ENCODE measurements at places on chromosomes 7 and 10. TPM values are rescaled to one million over a fixed set of nuclear protein-coding genes. Genes with fewer than 3 reads are reported as not detected.

ZNF22 gene
- 10.9 TPM for total RNA-seq

DNA sequence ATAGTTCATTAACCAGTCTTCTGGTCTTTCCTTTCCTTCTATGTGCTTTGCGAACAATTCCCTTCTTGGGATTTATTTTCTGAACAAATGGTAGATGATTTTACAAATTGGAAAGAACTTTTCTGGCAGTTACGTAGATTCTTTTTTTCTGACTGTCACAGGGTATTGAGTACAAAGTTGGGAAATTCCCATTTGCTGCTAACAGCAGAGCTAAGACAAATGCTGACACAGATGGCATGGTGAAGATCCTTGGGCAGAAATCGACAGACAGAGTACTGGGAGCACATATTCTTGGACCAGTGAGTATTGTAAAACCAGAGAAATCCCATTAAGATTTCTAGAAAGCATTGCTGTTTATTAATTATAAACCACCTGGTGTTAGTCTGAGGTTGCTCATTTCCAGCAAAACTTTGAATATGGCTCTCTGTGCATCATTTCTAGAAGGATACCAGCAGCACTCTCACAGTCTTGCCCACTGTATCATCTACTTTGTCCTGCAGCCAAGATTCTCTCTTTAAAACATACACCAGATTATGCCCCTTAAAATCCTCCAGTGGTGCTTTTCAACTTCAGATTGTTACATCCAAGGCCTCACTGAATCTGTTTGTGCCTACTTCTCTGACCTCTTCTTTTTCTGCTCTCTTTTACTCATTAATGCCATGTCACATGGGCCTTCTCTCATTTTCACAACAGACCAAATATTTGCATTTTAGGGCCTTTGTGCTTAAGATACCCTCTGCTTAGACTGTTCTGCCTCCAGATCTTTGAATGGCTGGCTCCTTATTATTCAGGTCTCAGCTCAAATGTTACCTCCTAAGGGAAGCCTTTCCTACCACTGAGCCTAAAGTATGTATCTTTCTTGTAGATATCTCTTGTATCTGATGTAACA lies 27.0 kb downstream of the DLD start:
- no peaks in the 10 kb centered on the region for H3K27me3 ChIP-seq
- peaks cover 38% of the 10 kb centered on the region for H3K36me3 ChIP-seq
- no peaks in the 10 kb centered on the region for H3K4me1 ChIP-seq
- H3K27ac ChIP-seq: no peak overlapping the region
- no peak for DNase-seq

RBM20 gene
- total RNA-seq: 1.5 TPM

MNX1 gene
- not detected for total RNA-seq

HABP2 gene
- total RNA-seq: not detected

GRCh38 chr10:17735166-17735941 lies 16.6 kb upstream of the TMEM236 start:
- H3K27ac ChIP-seq: no peak overlapping the region
- no peaks in the 10 kb centered on the region for H3K4me1 ChIP-seq
- H3K36me3 ChIP-seq: no peaks in the 10 kb centered on the region
- DNase-seq: no peak

- no peaks in the 10 kb centered on the region for H3K36me3 ChIP-seq
- H3K4me1 ChIP-seq: no peaks in the 10 kb centered on the region
- DNase-seq: no peak
- H3K27ac ChIP-seq: no peak overlapping the region
These were observed 29.8 kb downstream of the CEP41 start for GRCh38 chr7:130410868-130411541.

RHOBTB1 gene
- total RNA-seq: 46.5 TPM

DNA sequence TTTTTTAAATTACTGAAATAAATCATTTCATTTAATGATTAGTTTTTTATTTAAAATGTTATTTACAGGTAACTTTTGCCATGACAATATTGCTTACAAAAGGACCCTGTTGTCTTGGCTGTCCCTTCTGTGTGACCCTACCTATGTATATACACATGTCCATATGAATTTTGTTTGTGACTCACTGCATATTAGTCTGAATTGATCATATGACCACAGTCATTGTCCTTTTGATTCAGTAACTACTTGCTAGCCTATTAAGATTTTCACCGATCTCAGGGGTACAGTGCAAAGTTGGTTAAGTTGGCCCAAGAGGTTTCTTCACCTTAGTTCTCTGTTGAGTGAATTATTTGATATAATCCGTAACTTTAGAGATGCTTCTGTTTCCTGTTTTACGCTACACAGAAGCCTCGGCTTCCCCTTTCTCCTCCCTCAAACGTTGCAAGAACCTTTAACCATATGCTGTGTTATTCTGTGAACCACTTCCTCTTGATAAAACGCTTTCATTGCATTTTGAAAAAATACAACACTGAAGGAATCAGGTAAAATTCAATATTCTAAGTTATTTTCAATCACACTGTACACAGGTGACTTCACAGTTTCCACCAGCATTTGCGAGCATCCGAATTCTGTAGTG lies 43.9 kb downstream of the APBB1IP start:
- no peak overlapping the region for H3K27ac ChIP-seq
- no peaks in the 10 kb centered on the region for H3K36me3 ChIP-seq
- no peak overlapping the region for H3K4me3 ChIP-seq
- peaks cover 20% of the 10 kb centered on the region for H3K4me1 ChIP-seq
- no peak for DNase-seq
- H3K27me3 ChIP-seq: no peaks in the 10 kb centered on the region

- no peak overlapping the region for H3K4me3 ChIP-seq
- no peaks in the 10 kb centered on the region for H3K36me3 ChIP-seq
- H3K4me1 ChIP-seq: no peaks in the 10 kb centered on the region
- no peaks in the 10 kb centered on the region for H3K27me3 ChIP-seq
- no peak for DNase-seq
These were observed 7.5 kb upstream of the DNAJC1 start for GRCh38 chr10:22010973-22011408.

DNA sequence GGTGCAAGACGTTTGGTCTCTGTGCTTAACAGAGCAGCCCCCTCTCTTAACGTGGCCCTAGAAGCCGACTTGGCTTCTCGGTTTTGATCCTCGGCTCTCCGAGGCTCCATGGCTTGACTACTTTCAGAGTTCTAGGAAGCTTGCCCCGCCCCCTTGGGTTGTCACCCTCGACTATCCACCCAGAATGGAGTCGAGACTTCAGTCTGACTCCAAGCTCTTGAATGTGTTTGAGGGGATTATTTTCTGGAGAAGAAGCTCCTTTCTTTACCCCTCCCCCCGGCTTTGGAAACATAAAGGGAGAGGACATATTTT lies 448 bp downstream of the SEC24C start:
- H3K4me3 ChIP-seq: peak overlapping the region; percentile 87
- peak; percentile 44 for DNase-seq
- H3K36me3 ChIP-seq: peaks cover 11% of the 10 kb centered on the region
- H3K27ac ChIP-seq: peak overlapping the region; percentile 98

PAX4 gene
- not detected for total RNA-seq

GRCh38 chr7:26131056-26131589 lies 20.9 kb upstream of the NFE2L3 start:
- no peak overlapping the region for H3K4me3 ChIP-seq
- H3K36me3 ChIP-seq: no peaks in the 10 kb centered on the region
- no peak for DNase-seq

COL28A1 gene
- total RNA-seq: 0.11 TPM

- no peak overlapping the region for H3K27ac ChIP-seq
- peak; percentile 18 for DNase-seq
- H3K27me3 ChIP-seq: no peaks in the 10 kb centered on the region
- H3K4me1 ChIP-seq: no peaks in the 10 kb centered on the region
- peaks cover 2% of the 10 kb centered on the region for H3K36me3 ChIP-seq
These were observed 98.6 kb upstream of the KCTD7 start for GRCh38 chr7:66529883-66530610.

OR2A5 gene
- total RNA-seq: not detected

ZNF365 gene
- total RNA-seq: 11.0 TPM

DNA sequence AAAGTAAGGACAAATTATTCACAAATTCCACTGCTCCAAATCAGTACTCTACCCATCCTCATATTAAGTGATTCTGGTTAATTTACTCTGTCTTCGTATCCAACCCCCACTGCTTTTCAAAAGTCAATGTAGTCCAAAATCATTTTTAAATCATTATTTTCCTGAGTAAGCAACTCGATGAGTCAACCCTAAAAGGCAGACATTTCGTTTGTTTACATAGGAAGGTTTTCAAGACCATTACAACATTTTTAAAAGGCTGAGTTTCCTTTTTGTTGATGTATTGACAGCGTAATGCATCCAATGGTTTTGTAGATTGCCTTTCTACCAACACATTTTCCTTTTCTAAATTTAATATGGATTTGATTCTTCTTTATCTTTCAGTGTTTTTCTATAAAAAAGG lies 523.0 kb upstream of the ANKRD30A start:
- H3K4me3 ChIP-seq: no peak overlapping the region
- H3K36me3 ChIP-seq: no peaks in the 10 kb centered on the region
- DNase-seq: peak; percentile 58
- H3K4me1 ChIP-seq: peaks cover 10% of the 10 kb centered on the region

GRCh38 chr10:36183056-36183455 lies 541.0 kb upstream of the FZD8 start:
- no peaks in the 10 kb centered on the region for H3K4me1 ChIP-seq
- no peak for DNase-seq
- no peak overlapping the region for H3K4me3 ChIP-seq
- H3K27me3 ChIP-seq: no peaks in the 10 kb centered on the region
- no peaks in the 10 kb centered on the region for H3K36me3 ChIP-seq
- no peak overlapping the region for H3K27ac ChIP-seq

COMTD1 gene
- 18.3 TPM for total RNA-seq

GRCh38 chr10:60914690-60915141 lies 29.3 kb downstream of the RHOBTB1 start:
- H3K4me3 ChIP-seq: no peak overlapping the region
- peaks cover 13% of the 10 kb centered on the region for H3K36me3 ChIP-seq
- H3K27me3 ChIP-seq: no peaks in the 10 kb centered on the region
- H3K27ac ChIP-seq: peak overlapping the region; percentile 67
- H3K4me1 ChIP-seq: peaks cover 26% of the 10 kb centered on the region

GRCh38 chr7:5342631-5343030 lies 59.9 kb downstream of the SLC29A4 start:
- no peak overlapping the region for H3K4me3 ChIP-seq
- peaks cover 15% of the 10 kb centered on the region for H3K36me3 ChIP-seq
- no peak for DNase-seq
- H3K4me1 ChIP-seq: no peaks in the 10 kb centered on the region
- H3K27ac ChIP-seq: no peak overlapping the region

DNA sequence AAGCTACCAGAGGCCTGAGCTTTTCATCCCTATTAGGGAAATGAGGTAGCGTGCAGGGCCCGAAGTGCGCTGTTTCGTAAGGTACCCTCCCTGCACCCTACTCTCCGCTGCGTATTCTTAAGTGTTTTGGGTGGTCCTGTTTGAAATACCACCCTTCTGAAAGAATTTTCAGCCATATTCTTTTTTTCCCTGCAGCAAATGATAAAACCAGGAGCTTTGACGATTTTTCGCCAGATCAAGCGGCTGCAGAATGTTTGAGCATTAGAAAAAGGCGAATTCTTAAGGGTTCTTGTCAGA lies 1.2 kb downstream of the RSBN1L start:
- peak overlapping the region; percentile 97 for H3K4me3 ChIP-seq
- no peaks in the 10 kb centered on the region for H3K27me3 ChIP-seq
- H3K4me1 ChIP-seq: peaks cover 8% of the 10 kb centered on the region
- peak overlapping the region; percentile 78 for H3K27ac ChIP-seq
- no peaks in the 10 kb centered on the region for H3K36me3 ChIP-seq

ABCF2 gene
- total RNA-seq: 53.2 TPM

DNA sequence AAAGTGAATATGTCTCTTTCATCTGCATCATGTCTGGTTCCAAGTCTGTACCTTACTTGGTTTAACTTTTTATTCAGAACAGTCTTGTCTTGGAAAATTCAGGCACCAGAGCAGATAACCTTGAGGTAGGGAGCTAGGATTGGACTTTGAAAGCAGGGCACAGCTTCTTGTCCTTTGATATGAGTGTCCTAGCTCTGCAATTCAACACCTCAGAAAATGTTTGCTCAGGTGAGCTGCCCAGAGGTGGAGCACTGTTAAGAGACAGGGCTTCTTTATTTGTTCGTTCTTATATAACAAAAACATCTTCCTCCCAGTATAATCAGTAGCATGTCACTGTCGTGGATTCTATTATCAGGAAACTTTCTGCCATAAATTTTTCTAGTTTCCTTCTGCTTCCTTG lies 118.3 kb downstream of the LRRC4 start:
- no peaks in the 10 kb centered on the region for H3K36me3 ChIP-seq
- no peak overlapping the region for H3K4me3 ChIP-seq
- H3K27me3 ChIP-seq: no peaks in the 10 kb centered on the region
- peaks cover 2% of the 10 kb centered on the region for H3K4me1 ChIP-seq

SHH gene
- 0.16 TPM for total RNA-seq

GRCh38 chr7:86814661-86815379 lies 171.1 kb downstream of the GRM3 start:
- H3K4me1 ChIP-seq: no peaks in the 10 kb centered on the region
- DNase-seq: no peak
- no peak overlapping the region for H3K27ac ChIP-seq
- no peaks in the 10 kb centered on the region for H3K36me3 ChIP-seq
- no peak overlapping the region for H3K4me3 ChIP-seq
- no peaks in the 10 kb centered on the region for H3K27me3 ChIP-seq

DNA sequence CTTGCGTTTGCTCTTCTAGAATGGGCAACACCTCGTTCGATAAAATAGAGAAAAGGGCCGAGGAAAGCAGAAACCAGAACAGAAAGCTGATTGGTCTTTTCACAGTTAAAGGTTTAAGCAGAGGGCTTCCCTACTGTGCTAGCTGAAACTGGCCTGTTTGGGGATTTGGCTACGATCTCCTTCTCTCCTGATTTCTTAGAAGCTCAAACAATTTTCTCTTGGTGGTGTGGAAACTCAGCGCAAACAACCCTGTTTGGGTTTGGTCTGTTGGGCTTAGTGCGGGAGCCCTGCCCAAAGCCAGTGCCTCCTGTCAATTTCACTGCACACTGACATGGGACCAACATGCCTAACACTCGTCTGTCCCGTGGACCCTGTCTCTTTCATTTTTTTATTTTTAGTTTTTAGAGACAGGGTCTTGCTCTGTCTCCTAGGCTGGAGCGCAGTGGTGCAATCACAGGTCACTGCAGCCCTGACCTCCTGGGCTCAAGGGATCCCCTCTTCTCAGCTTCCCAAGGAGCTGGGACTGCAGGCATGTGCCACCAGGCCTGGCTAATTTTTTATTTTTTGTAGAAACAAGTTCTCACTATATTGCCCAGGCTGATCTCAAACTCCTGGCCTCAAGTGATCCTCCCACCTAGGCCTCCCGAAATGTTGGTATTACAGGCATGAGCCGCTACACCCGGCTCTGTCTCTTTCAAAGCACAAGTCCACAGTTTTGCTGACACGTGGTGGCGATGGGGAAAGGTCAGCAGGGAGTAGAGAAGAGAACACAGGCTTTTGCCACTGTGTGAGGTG lies 16.5 kb upstream of the BNIP3 start:
- H3K27me3 ChIP-seq: peaks cover 3% of the 10 kb centered on the region
- no peaks in the 10 kb centered on the region for H3K4me1 ChIP-seq
- H3K36me3 ChIP-seq: no peaks in the 10 kb centered on the region
- no peak overlapping the region for H3K27ac ChIP-seq
- no peak overlapping the region for H3K4me3 ChIP-seq

- H3K4me1 ChIP-seq: no peaks in the 10 kb centered on the region
- no peaks in the 10 kb centered on the region for H3K36me3 ChIP-seq
- H3K4me3 ChIP-seq: no peak overlapping the region
- DNase-seq: peak; percentile 43
- H3K27ac ChIP-seq: no peak overlapping the region
- no peaks in the 10 kb centered on the region for H3K27me3 ChIP-seq
These were observed 254.5 kb downstream of the AHR start for GRCh38 chr7:17552952-17553351.

- H3K4me3 ChIP-seq: no peak overlapping the region
- no peak overlapping the region for H3K27ac ChIP-seq
- DNase-seq: no peak
- no peaks in the 10 kb centered on the region for H3K27me3 ChIP-seq
These were observed 13.3 kb upstream of the CDK13 start for GRCh38 chr7:39936761-39937160.
